ENCODE measurements at places on chromosomes 4 and X.

DNA sequence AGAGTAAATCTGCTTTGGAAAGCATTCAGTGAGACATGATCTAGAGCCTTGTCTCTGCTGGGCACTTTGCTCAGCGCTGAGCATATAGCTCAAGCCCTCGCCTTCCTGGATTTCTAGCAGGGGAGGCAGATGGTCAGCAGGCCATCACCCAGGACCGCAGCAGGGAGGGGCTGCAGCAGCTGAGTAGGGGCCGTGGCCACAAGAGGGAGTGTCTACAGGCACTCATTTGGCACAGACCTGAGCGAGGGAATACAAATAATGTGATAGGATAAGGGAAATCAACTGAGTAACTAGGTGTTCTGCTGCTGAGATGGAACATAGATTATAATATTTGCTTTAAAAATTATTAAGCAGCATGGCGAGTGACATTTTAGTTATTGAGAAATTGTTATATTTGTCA, 30.2 kb downstream of the OFD1 start:
- H3K27me3 ChIP-seq = no peaks in the 10 kb centered on the region
- peaks cover 16% of the 10 kb centered on the region for H3K4me1 ChIP-seq

DNA sequence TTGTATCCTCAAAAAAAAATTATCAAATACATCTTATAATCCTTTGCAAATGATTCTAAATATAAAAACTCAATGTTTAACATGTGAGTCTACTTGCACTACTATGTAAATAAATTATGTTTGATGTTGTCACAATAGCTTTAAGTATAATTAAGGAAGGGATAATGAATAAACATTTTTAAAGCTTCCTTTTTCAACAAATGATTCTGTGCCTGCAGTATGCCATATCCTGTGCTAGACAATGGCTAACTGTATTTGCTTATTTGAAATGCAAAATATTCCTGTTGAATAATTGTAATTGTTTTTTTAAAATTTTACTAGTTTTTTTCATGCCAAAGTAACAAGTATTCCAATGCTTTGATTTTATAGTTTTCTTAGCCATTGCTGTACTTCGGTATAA, 59.0 kb upstream of the NDUFC1 start:
- H3K27ac ChIP-seq = no peak overlapping the region
- DNase-seq = no peak
- no peaks in the 10 kb centered on the region for H3K27me3 ChIP-seq
- no peaks in the 10 kb centered on the region for H3K4me1 ChIP-seq
- no peak overlapping the region for H3K4me3 ChIP-seq

DNA sequence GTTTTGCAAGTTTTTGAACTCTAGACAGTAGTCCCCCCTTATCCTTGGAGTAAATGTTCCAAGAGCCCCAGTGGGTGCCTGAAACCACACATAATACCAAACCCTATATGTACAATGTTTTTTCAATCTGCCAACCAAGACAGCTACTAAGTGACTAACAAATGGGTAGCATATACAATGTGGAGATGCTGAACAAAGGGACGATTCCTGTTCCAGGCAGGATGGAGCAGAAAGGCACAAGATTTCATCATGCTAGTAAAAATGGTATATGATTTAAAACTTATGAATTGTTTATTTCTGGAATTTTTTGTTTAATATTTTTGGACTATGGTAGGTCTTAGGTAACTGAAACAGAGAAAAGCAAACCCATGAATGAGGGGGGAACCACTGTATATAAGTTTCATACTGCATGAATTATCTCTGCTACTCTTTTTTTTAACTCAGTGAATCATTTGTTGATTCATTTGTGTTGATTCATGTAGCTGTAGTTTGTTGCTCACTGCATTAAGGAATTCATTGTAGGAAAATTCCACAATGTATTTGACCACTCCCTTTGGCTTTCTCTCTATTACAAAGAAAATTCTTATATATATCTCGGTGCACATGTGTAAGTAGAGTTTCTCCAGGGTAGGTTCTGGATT, 21.9 kb upstream of the ANXA3 start:
- no peaks in the 10 kb centered on the region for H3K4me1 ChIP-seq
- no peaks in the 10 kb centered on the region for H3K27me3 ChIP-seq

DNA sequence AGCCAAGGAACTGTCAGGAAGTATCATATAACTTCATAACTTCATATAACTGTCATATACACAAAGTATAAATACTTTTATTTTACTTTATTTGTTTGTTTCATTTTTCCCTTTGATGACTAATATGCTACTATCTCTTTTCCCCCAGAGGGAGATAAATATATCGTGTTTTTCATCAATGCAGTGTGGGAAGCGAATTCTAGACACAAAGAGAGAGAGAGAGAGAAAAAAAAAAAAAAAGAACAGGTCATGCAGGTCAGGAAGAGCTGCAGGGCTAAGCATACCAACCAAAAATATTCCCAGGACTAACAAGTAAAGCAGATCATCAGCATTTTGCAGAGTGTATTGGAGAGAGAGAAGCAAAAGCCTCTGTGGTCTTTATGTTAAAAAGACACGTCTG, 1849.2 kb downstream of the STIM2 start:
- H3K27me3 ChIP-seq = no peaks in the 10 kb centered on the region
- DNase-seq = no peak
- no peak overlapping the region for H3K4me3 ChIP-seq
- no peaks in the 10 kb centered on the region for H3K4me1 ChIP-seq
- no peak overlapping the region for H3K27ac ChIP-seq
- no peaks in the 10 kb centered on the region for H3K36me3 ChIP-seq

- H3K36me3 ChIP-seq = no peaks in the 10 kb centered on the region
- DNase-seq = no peak
- no peak overlapping the region for H3K27ac ChIP-seq
- peaks cover 5% of the 10 kb centered on the region for H3K27me3 ChIP-seq
- H3K4me3 ChIP-seq = no peak overlapping the region
Observed at GRCh38 chr4:53917729-53918128, 146.7 kb downstream of the CHIC2 start.

DNA sequence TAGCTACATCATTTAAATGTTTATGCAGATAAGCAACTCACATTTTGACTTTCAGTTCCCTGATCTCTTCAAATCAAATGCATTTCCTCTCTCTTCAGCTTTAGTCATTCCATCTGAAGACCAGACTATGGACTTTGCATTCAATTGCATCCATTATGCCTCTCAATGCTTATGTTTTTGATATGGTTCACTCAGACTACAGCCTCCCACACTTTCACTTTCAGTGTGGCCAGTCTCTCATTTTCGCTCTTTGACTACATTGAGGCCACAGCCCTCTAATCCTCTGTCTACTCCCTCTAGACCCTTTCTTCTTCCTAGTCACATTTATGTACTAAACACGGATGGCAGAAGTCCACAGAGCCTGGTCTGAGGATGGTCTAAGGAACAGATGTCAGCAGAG, 24.5 kb upstream of the VEGFC start:
- no peaks in the 10 kb centered on the region for H3K36me3 ChIP-seq
- no peak for DNase-seq
- H3K27ac ChIP-seq = no peak overlapping the region
- no peaks in the 10 kb centered on the region for H3K4me1 ChIP-seq
- no peak overlapping the region for H3K4me3 ChIP-seq
- no peaks in the 10 kb centered on the region for H3K27me3 ChIP-seq

GRCh38 chrX:117871796-117872195, 244.8 kb downstream of the KLHL13 start:
- H3K4me1 ChIP-seq = no peaks in the 10 kb centered on the region
- no peak for DNase-seq
- no peak overlapping the region for H3K4me3 ChIP-seq
- no peaks in the 10 kb centered on the region for H3K27me3 ChIP-seq
- H3K27ac ChIP-seq = no peak overlapping the region
- no peaks in the 10 kb centered on the region for H3K36me3 ChIP-seq

DNA sequence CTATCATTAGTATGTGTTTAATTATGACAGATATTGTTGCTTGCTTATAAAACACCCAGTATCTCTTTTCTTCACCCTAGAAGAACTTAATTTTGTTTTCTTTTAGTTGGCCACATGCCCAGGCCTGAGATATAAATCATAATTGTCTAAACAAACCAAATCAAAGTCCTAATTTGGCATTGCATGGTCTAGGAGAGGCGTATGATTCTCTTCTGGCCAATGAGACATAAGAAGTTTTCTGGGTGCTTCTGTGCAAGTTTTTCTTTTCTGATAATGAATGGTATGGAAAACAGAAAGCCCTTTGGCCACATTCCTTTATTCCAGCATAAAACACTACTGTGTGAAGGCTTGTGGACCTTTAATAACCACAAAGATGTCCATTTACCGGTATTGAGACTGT, 192.9 kb upstream of the CTSO start:
- H3K27ac ChIP-seq = no peak overlapping the region
- H3K4me1 ChIP-seq = no peaks in the 10 kb centered on the region
- no peaks in the 10 kb centered on the region for H3K36me3 ChIP-seq
- no peak overlapping the region for H3K4me3 ChIP-seq

- peak overlapping the region; percentile 86 for H3K27ac ChIP-seq
- H3K27me3 ChIP-seq = no peaks in the 10 kb centered on the region
- DNase-seq = no peak
- H3K4me1 ChIP-seq = no peaks in the 10 kb centered on the region
Observed at GRCh38 chr4:86592553-86593249, 1.4 kb upstream of the PTPN13 start.

DNA sequence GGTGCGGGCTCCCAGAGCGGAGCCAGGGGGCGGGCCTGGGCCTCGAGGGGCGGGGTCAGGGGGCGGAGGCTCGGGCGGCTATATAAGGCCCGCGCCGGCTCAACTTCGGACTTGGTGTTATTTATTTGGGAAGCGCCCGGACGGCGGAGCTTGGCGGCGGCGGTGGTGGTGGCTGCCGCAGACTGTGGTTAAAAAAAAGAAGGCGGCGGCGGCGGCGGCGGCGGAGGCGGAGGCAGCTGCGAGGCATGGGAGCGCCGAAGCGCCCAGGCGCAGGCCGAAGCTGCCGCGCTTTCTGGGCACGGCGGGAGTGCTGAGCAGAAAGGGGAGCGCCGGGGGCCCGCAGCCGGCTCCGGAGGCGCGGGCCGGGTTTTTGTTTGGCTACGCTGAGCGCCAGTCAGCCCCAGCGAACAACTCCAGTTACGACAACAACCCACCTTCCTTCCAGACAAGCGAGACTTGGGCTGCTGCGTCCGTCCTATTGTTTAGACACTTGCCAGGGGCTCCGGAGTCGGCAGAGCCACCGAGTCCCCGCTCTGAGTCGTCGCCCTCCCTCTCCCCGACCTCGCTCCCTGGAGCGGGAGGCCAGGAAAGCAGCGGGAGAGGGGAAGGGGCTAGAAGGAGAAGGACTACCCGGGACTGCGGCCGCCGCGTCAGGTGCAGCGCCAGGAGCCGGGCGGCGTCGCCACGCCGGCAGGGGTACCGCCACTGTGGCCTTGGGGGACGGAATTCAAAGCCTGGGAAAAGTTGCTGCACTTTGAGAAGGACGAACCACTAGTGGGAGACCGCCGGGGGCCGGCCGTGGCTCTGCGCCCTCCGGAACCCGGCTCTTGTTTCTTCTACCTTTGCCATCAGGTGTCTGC, at the start of gene SLIT2:
Gene SLIT2, plus strand, starts transcription at position 110 of the 860 bp plus-strand sequence. CDS start 1,911 bp downstream, outside the sequence.
- H3K27me3 ChIP-seq = peaks cover 33% of the 10 kb centered on the region
- H3K4me3 ChIP-seq = peak within 1 kb of the TSS; percentile 58
- peak within 1 kb of the TSS; percentile 43 for H3K27ac ChIP-seq
- peak; percentile 88 for DNase-seq
- H3K4me1 ChIP-seq = peaks cover 5% of the 10 kb centered on the region

- H3K36me3 ChIP-seq = no peaks in the 10 kb centered on the region
- H3K27ac ChIP-seq = no peak overlapping the region
- no peak for DNase-seq
- H3K4me3 ChIP-seq = no peak overlapping the region
Observed at GRCh38 chr4:135718019-135718418, 1516.4 kb upstream of the PABPC4L start.

GRCh38 chr4:2696423-2696822, 59.7 kb downstream of the TNIP2 start:
- H3K36me3 ChIP-seq = peaks cover 99% of the 10 kb centered on the region
- no peak overlapping the region for H3K27ac ChIP-seq
- H3K27me3 ChIP-seq = no peaks in the 10 kb centered on the region

DNA sequence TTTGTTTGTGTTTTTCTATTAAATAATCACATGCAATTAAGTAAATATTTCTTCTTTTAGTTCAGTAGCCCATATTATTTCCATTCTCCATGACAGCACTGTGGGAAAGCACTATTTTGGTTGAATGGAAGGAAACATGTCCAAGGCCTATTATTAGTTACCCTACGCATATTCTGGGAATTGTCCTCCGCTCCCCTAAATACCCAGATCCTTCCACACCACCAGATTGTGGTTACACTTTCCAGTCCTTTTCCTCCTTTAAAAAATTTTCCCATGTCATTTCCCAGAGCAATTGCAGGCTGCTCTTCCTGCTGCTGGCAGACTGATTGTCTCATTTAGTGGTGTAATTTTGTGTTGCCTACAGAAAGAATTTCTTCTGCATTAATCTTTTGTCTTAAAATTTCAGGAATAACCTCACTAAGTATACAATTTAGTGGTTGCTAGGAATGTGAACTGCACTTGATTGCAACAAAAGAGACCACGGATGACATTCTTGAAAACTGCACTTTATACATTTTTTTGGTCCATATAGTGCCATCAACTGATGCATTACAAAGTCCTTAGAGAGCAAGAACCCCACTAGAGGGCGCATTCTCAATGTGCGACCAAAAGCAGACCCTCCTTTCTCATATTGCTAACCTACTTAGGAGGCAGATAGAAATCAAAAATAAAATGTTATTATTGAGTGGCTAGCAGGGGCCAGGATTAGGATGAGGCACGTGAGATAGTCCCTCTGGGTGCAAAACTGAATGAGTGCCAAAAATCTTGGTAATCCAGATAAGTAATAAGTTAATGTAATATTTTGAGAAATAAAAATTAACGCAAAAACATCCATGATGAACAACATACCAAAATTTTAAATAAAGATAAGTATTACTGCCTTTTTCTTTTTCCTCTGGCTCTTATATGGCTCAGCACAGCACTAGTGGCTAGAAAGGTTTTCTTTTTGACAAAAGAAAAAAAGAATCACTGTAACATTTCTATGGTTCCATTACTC, 98.8 kb upstream of the IQCM start:
- H3K4me1 ChIP-seq = no peaks in the 10 kb centered on the region
- H3K4me3 ChIP-seq = no peak overlapping the region
- DNase-seq = no peak

GRCh38 chr4:20451986-20452385, 200.3 kb downstream of the SLIT2 start:
- DNase-seq = no peak
- H3K4me1 ChIP-seq = no peaks in the 10 kb centered on the region
- H3K27me3 ChIP-seq = no peaks in the 10 kb centered on the region
- no peaks in the 10 kb centered on the region for H3K36me3 ChIP-seq

DNA sequence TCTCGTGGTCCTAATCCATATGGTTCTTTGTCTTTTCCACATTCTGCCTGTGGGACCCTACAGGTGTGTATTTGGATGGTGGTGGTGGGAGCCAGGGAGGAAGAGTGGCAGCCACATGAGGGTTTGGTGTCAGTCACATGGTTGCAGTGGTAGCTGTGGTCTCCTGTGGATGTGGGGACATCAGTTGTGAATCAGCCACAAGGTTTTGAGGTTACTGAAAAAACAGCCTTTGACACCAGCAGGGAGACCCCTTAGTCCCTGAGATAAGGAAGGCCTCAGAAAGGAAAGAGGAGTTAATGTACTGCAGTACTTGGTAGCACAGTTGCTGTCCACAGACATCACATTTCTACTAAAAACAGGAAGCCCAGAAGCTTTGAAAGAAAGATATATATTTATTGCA, 15.8 kb upstream of the GAGE10 start:
- no peak for DNase-seq
- H3K36me3 ChIP-seq = no peaks in the 10 kb centered on the region
- H3K4me3 ChIP-seq = no peak overlapping the region
- no peaks in the 10 kb centered on the region for H3K4me1 ChIP-seq
- H3K27ac ChIP-seq = no peak overlapping the region

- no peak overlapping the region for H3K27ac ChIP-seq
- no peaks in the 10 kb centered on the region for H3K4me1 ChIP-seq
- no peaks in the 10 kb centered on the region for H3K27me3 ChIP-seq
Observed at GRCh38 chr4:162931286-162931685, 235.4 kb downstream of the NAF1 start.
